ENCODE measurements at places on chromosomes 2 and 18. TPM values are rescaled to one million over a fixed set of nuclear protein-coding genes. Genes with fewer than 3 reads are reported as not detected.

GRCh38 chr2:29106980-29107388 lies 8.2 kb upstream of the CLIP4 start:
- no peak for DNase-seq

CPS1 gene
- total RNA-seq: 0.53 TPM

- no peak for DNase-seq
These were observed 49.5 kb downstream of the CCDC148 start for GRCh38 chr2:158407031-158407430.

- no peak for DNase-seq
These were observed 125.1 kb upstream of the LMAN1 start for GRCh38 chr18:59484131-59484530.

RAX gene
- not detected for total RNA-seq

GRCh38 chr2:201157694-201158093 lies 25.2 kb upstream of the CASP10 start:
- no peak for DNase-seq

DNA sequence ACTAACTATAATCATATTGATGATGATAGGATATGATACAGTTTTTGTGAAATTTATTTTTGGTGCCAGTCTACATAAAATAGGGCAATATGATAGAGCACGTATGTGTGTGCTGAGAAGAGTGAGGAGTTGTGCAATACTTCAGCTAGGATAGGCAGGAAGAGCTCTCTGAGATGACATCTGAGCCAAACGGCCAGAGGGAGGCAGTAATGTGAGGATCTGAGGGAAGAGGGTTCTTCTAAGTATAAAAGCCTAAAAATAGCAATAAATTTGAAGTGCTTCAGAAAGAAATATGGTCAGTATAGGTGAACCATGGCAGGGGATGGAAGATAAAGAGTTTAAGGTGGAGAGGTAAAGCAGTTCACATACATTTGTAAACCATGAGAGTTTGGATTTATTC lies 102.5 kb downstream of the OLA1 start:
- DNase-seq: no peak

GRCh38 chr2:144468823-144469595 lies 50.9 kb downstream of the ZEB2 start:
- no peak for DNase-seq

ASB18 gene
- not detected for total RNA-seq
